ENCODE measurements at places on chromosomes 1 and 21. TPM values are rescaled to one million over a fixed set of nuclear protein-coding genes. Genes with fewer than 3 reads are reported as not detected.
A peak's percentile ranks its signal among the peaks of the same experiment; 100 is the strongest.

Gene SYPL2
- total RNA-seq = 0.95 TPM

Gene TTC34
- total RNA-seq = 3.1 TPM

Gene ELF3
- 71.9 TPM for total RNA-seq

Gene ARPC5
- total RNA-seq = 68.0 TPM

Gene PMVK
- total RNA-seq = 26.9 TPM

Gene SPRR4
- total RNA-seq = not detected

Gene AMY1C
- total RNA-seq = not detected

Gene FAM72B
- total RNA-seq = 2.0 TPM

Gene KIFAP3
- 24.6 TPM for total RNA-seq

Gene VAV3
- total RNA-seq = 3.7 TPM

DNA sequence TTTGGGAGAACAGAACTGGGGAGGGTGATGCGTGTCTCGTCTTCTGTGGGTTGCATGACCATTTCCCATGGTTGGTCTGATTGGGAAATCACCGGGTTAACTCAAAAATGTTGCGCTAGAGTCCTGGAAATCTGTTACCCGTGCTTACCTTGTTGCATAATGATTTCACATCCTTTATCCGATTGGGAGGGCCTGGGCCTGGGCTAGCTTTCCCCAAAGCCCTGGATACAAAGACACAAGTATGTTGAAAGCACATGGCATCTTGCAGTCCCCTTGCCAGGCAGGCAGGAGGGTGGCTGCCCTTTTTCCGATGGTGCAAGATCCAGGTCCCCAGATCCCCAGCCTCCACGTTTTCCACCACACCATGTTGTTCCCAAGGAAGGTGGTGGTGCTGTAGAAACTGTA is 582 bp downstream of the TRPM2 start:
- no peak overlapping the region for H3K27ac ChIP-seq
- H3K4me1 ChIP-seq = no peaks in the 10 kb centered on the region
- H3K27me3 ChIP-seq = no peaks in the 10 kb centered on the region
- no peaks in the 10 kb centered on the region for H3K36me3 ChIP-seq
- no peak overlapping the region for H3K4me3 ChIP-seq

- peaks cover 12% of the 10 kb centered on the region for H3K4me1 ChIP-seq
- no peak overlapping the region for H3K4me3 ChIP-seq
Observed at GRCh38 chr1:217534566-217534965, 96.3 kb downstream of the GPATCH2 start.

DNA sequence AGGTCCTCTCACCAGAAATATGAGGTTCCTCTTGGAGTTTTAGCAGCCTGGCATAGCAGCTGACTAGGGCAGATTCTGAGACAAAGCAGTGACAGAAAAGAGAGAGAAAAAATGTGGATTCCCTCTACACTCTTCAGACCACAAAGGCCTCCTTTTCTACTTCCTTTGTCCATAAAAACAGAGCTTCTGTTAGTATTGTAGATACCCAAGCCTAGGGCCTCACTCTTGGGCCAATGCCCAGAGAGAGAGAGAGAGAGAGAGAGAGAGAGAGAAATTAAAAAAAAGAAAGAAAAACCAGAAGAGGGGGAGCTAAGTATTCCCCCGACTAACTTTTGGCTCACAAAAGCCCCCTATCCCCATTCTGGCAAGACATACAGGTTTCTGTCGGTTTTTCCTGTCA is 2.4 kb upstream of the ZRANB2 start:
- H3K27ac ChIP-seq = no peak overlapping the region
- H3K27me3 ChIP-seq = peaks cover 29% of the 10 kb centered on the region
- peaks cover 10% of the 10 kb centered on the region for H3K4me1 ChIP-seq
- H3K36me3 ChIP-seq = peaks cover 5% of the 10 kb centered on the region
- DNase-seq = no peak
- no peak overlapping the region for H3K4me3 ChIP-seq

DNA sequence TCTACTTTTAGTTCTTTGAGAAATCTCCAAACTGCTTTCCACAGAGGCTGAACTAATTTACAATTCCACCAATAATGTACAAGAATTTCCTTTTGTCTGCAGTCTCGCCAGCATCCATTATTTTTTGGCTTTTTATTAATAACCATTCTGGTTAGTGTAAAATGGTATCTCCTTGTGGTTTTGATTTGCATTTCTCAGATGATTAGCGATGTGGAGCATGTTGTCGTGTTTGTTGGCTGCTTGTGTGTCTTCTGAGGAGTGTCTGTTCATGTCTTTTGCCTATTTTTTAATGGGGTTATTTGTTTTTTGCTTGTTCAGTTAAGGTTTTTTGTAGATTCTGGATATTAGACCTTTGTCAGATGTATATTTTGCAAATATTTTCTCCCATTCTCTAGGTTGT is 131.5 kb downstream of the MAST2 start:
- DNase-seq = no peak
- H3K27ac ChIP-seq = no peak overlapping the region
- H3K36me3 ChIP-seq = peaks cover 4% of the 10 kb centered on the region
- H3K4me1 ChIP-seq = no peaks in the 10 kb centered on the region
- no peaks in the 10 kb centered on the region for H3K27me3 ChIP-seq

DNA sequence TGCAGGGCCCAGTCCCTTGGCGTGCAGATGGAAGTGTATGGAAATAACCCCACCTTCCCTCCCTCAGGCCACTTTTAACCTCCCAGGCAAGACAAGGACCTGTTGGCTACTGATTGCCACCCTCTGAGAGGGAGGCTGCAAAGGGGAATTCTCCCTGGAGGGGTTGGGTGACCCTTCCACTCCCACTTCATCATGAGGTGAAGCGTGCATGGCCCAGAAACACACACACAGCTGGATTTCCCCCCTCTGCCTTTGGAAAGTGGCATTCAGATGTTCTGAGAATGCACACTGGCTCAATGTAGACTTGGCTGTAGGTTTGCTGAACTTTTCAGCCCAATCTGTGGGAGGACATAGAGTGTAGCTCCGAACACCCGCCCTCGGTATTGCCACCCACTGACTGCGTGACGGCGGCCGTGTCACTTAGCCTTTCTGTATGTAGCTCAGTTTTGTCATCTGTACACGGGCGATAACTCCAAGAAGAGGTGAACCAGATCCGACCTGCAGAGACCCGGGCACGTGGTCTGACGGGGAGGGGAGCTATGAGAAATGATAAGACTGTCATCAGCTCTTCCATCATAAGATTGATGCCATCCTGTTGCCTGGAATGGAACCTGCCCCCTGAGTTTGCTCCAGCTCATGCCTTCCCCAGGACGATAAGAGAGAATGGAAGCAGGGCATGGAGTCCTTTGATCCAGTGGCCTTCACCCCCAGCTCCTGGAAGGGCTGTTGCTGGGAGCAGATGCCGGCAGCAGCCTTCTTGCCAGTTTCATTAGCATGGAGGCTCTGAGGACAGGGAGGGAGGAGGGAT is 19.3 kb downstream of the MIIP start:
- H3K27ac ChIP-seq = no peak overlapping the region
- no peaks in the 10 kb centered on the region for H3K36me3 ChIP-seq
- peaks cover 2% of the 10 kb centered on the region for H3K4me1 ChIP-seq
- no peak overlapping the region for H3K4me3 ChIP-seq

DNA sequence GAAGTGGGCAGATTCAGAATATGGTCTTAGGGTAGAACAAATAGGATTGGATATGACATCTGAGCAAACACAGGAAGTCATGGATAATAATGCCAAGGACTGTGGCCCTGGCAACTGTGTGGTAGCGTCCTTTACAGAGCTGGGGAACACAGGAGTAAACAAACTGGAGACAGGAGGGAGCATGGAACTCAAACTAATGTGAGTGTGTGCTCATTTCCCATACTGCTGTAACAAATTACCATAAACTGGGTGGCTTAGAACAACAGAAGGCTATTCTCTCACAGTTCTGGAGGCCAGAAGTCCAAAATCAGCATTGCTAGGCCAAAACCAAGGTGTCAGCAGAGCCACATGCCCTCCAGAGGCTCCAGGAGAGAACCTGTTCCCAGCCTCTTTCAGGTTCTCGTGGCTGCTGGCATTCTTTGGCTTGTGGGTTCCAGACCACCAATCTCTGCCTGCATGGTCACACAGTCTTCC is 106.4 kb downstream of the TGFBR3 start:
- H3K4me3 ChIP-seq = no peak overlapping the region
- DNase-seq = no peak
- peaks cover 5% of the 10 kb centered on the region for H3K27me3 ChIP-seq
- H3K27ac ChIP-seq = no peak overlapping the region
- H3K4me1 ChIP-seq = peaks cover 9% of the 10 kb centered on the region

DNA sequence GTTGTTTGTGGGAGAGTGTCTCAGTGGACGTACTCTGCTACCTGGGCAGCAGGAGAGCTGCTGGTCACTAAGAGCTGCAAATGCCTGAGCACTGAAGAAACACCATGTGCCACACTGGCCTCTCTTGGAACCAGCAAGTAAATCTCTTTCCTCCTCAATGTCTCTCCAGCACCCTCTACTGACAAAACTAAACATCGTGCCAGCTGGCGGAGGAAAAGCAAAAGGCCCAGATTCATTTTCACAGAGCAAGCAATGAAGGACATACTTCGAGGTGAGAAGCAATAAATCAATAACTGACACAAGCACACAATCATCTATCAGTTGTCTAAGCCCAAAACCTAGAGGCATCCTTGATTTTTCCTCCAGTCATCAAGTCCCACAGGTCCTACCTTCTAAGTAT is 78.1 kb downstream of the RERE start:
- peaks cover 19% of the 10 kb centered on the region for H3K4me1 ChIP-seq
- no peak overlapping the region for H3K27ac ChIP-seq
- H3K36me3 ChIP-seq = peaks cover 17% of the 10 kb centered on the region
- no peak for DNase-seq

- peaks cover 16% of the 10 kb centered on the region for H3K27me3 ChIP-seq
- H3K4me3 ChIP-seq = no peak overlapping the region
- H3K4me1 ChIP-seq = peaks cover 14% of the 10 kb centered on the region
- H3K27ac ChIP-seq = no peak overlapping the region
- H3K36me3 ChIP-seq = no peaks in the 10 kb centered on the region
Observed at GRCh38 chr21:42618707-42619102, 34.7 kb upstream of the PDE9A start.

GRCh38 chr1:197304638-197305200 is 36.7 kb downstream of the CRB1 start:
- H3K27ac ChIP-seq = no peak overlapping the region
- H3K4me3 ChIP-seq = no peak overlapping the region
- no peak for DNase-seq
- peaks cover 3% of the 10 kb centered on the region for H3K27me3 ChIP-seq

GRCh38 chr1:40020447-40021085 is 20.0 kb upstream of the CAP1 start:
- no peak overlapping the region for H3K27ac ChIP-seq
- DNase-seq = no peak
- no peaks in the 10 kb centered on the region for H3K4me1 ChIP-seq
- no peaks in the 10 kb centered on the region for H3K27me3 ChIP-seq
- H3K4me3 ChIP-seq = no peak overlapping the region
- H3K36me3 ChIP-seq = no peaks in the 10 kb centered on the region

DNA sequence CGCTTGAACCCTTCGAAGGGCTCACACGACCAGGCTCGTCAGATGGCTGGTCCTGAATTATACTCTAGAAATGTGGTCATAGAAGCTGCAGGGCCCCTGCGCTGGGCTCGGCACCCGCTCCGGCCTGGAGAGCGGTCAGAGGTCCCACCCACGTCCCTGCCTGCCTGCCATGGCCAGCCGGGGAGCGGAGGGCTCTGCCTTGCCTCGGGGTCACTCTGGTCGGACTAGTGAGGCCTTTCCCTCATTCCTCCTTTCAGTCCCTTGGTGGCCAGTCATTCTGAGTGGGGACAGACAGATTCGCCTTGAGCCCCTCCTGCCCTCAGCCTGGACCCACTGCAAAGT is 529 bp upstream of the MARCKSL1 start:
- peaks cover 16% of the 10 kb centered on the region for H3K36me3 ChIP-seq
- peak overlapping the region; percentile 67 for H3K4me3 ChIP-seq
- H3K27ac ChIP-seq = peak overlapping the region; percentile 91
- DNase-seq = no peak
- H3K27me3 ChIP-seq = peaks cover 13% of the 10 kb centered on the region

DNA sequence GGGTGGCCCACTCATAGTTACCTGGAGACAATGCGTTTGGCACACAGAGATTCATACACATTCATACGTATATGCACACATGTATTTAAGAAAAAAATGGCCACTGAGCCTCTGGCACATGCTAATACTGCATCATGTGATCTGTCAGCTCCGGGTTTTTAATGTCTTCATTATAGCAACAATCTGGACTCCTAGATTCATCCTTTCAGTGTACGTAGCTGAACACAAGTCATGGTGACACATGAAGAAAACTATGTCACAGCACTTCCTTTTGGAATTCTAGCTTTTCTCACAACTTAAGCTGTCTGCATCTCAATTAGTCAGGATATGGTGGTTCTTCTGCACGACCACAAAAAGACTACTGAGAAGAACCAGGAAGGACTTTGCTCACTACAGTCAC is 24.7 kb downstream of the HSF2BP start:
- no peak overlapping the region for H3K4me3 ChIP-seq
- no peaks in the 10 kb centered on the region for H3K4me1 ChIP-seq
- H3K27ac ChIP-seq = no peak overlapping the region
- peaks cover 2% of the 10 kb centered on the region for H3K36me3 ChIP-seq
- no peak for DNase-seq
- no peaks in the 10 kb centered on the region for H3K27me3 ChIP-seq

GRCh38 chr1:82160903-82161302 is 360.2 kb downstream of the ADGRL2 start:
- H3K27me3 ChIP-seq = peaks cover under 1% of the 10 kb centered on the region
- H3K4me1 ChIP-seq = peaks cover 22% of the 10 kb centered on the region
- no peak for DNase-seq
- H3K36me3 ChIP-seq = no peaks in the 10 kb centered on the region

DNA sequence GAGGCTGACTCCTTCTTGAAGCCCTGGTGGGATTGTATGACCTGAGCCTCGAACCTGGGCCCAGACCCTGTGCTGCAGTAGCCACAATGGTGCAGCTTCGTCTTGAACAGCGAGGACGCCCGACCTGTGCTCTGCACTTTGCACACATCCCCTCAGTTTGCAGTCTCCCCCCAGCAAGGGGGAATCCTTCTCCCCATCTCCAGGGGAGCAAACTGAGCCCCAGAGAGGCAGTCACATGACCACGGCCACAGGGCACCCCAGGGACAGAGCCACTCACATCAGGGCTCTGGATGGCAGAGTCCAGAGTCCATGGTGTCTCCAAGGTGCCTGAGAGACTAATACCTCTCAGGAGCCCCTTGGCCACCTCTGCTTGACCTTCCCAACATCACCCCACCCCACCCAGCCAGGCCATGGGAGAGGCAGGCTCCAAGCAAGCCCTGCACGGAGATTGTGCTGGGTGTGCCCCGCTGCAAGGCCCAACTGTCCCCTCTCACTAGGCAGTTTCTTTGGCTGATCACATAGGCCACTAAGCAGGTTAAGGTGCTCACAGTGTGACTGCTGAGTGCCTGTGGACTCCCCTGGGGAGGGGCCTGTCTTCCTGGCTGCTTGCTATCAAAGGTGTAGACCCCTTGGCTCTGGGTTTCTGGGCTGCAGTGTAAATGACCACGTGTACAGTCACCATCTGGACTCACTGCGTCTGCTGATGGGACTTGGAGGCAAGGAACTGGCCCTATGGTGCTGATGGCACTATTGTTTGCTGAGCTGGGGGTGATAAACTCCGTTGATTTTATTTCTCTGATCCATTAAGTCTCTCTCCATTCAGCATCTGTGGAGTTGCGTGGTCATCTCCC is 398.1 kb downstream of the MATN1 start:
- no peaks in the 10 kb centered on the region for H3K4me1 ChIP-seq
- peak; percentile 7 for DNase-seq
- no peak overlapping the region for H3K4me3 ChIP-seq

- H3K4me3 ChIP-seq = no peak overlapping the region
- H3K36me3 ChIP-seq = no peaks in the 10 kb centered on the region
- no peak overlapping the region for H3K27ac ChIP-seq
- DNase-seq = no peak
- H3K27me3 ChIP-seq = no peaks in the 10 kb centered on the region
- H3K4me1 ChIP-seq = no peaks in the 10 kb centered on the region
Observed at GRCh38 chr1:103416681-103417286, 108.7 kb upstream of the RNPC3 start.

GRCh38 chr21:26544201-26544775 is 28.8 kb downstream of the CYYR1 start:
- H3K27me3 ChIP-seq = no peaks in the 10 kb centered on the region
- no peaks in the 10 kb centered on the region for H3K4me1 ChIP-seq
- H3K4me3 ChIP-seq = no peak overlapping the region
- no peak overlapping the region for H3K27ac ChIP-seq
